CD8-positive, alpha-beta T cell (primary cell): ENCODE measurements at places on chromosomes 11 and 22.

GRCh38 chr11:14118072-14118471 lies 155.5 kb downstream of the SPON1 start:
- no peak for DNase-seq

DNA sequence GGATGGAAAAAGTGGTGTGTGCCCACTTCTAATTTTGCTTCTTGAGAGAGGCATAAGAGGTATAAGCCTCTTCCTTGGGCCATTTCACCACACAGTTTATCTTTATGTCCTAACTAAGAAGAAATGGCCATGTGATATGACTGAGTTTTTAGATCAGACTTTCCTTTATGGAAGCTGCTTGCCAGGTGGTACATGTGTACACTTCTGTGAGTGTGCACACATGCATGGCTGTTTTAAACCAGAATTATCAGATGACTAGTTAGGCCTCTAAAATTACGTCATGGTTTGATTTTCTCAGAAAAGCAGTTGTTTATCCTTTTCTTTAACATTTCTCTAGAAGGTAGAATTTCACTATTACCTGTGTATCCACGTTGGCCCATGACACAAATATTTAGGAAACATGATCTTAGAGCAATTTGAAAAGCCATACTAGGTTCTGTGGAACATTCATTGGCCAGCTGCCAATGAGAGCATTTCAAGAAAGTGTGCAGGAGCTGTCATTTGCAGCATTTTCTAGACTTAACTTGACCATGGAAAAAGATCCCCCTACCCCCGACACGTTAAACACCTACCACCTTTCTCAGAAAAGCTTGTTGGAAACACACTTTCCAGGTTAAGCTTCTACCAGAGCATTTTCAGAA lies 109.2 kb upstream of the GAL start:
- no peak for DNase-seq

DNA sequence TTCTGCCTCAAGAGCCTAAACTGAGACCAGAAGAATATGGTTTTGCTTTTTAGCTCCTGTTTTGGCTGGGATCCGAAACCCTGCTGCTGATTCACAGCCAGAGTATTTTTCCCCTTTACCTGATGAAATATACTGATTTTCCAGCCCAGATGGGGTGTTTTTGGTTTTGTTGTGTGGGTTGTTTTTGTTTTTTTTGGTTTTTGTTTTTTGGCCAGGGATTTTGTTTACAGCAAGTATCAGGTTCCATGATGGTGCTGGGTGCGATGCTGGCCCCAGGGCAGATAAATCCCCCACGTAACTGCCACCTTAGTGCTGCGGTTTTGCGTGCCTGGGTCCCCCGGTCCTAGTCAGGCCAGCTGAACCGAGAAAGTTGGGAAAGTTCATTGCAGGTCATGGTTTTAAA lies 103.7 kb downstream of the ZBTB16 start:
- no peak for DNase-seq

GRCh38 chr11:75520688-75521087 lies 5.1 kb downstream of the GDPD5 start:
- DNase-seq: no peak

DNA sequence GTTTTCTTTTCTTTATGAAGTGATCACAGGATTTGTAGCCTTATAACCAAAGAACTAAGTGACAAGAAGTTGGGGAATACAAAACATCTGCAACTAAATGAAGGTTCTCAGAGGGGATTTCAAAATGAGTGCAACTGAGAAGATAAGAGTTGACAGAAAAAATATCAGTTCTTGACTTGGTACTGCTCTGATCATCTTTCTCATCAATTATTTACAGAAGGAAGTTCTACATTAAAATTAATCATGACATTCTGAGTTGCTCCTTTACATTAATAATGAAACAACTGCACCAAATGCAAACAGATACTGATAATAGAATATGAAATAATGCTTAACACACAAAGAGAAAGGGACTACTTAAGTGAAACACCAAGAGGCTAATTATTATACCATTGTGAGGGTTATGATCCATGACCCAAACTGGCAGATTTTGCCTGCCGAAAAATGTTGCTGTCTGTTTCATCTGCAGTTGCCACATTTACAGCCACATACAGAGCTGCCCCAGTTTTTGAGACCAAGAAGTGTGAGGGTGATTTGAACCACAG lies 561.9 kb upstream of the ANO5 start:
- no peak for DNase-seq

DNA sequence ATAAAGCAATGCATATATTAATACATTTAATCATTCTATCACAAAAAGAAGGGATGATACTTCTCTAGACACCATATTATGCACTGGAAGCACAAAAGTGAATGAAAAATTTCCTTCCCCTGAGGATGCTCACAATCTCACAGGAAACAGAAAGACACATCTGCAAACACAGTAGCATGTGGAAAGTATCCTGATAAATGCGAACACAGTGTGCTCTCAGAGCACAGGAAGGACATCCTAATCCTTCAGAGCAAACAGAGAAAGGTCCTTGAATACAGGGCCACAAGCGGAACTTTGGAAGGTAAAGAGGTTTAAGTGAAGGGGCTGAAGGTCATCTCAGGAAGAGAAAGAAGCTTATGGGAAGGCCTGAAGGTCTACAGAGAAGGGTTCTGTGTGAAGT lies 524.6 kb upstream of the LRRC4C start:
- DNase-seq: no peak

DNA sequence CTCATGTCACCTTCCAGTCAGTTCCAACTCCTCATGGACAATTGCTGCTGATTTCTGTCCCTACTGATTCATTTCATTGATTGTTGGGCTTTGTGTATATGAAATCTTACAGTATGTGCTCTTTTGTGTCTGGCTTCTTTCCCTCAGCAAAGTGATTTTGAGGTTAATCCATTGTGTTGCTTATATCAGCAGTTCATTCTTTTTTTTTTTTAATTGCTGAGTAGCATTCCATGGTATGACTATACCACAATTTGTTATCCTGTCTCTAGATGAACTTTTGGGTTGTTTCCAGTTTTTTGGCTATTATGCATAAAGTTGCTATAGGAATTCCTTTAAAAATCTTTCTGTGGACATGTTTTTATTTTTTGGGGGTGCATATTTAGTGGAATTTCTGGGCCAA lies 59.9 kb downstream of the NXPE1 start:
- no peak for DNase-seq
